CD8-positive, alpha-beta memory T cell (primary cell): ENCODE measurements at places on chromosomes 2 and 18.

GRCh38 chr2:184032983-184033382 is 565.3 kb upstream of the ZNF804A start:
- DNase-seq: no peak

- no peak for DNase-seq
Observed at GRCh38 chr2:9745153-9745899, 97.9 kb upstream of the TAF1B start.

DNA sequence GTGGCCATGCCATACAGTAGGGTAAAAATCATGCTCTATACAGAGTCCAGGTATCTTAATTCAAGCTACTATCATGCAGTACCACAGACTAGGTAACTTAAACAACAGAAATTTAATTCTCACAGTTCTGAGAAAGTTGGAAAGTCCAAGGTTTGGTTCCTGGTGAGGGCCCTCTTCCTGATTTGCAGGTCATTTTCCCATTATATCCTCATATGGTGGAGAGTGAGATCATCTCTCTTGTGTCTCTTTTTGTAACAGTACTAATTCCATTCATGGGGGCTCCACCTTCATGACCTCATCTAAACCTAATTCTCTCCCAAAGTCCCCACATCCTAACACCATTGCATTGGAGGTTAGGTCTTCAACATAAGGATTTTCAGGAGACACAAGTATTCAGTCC is 335.0 kb upstream of the ACVR2A start:
- no peak for DNase-seq

GRCh38 chr2:215697003-215697402 is 261.1 kb upstream of the FN1 start:
- DNase-seq: no peak

GRCh38 chr18:37282386-37283037 is 283.1 kb downstream of the CELF4 start:
- DNase-seq: no peak

GRCh38 chr2:237254911-237255578 is 158.9 kb downstream of the COL6A3 start:
- DNase-seq: no peak

- no peak for DNase-seq
Observed at GRCh38 chr2:201470821-201471731, 19.5 kb downstream of the STRADB start.

GRCh38 chr2:3396920-3397559 is 17.5 kb downstream of the TRAPPC12 start:
- DNase-seq: no peak

DNA sequence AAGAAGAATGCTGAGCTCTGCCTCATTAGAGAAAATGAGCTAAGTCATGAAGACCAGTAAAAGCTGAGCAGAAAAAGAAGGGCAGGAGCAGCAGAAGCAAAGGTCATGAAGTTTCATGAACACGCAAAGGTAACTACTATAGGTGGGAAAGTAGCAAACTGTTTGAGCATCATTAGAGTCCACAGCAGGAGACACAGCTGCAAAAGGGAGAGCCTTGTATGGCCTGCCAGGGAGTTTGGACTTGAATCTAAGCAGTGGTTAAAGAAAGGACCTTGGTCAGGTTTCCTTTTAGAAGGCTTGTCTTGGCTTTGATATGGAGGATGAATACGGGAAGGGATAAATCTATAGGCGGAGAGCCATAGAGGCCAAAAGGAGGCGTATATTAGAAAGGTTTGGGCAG is 34.0 kb downstream of the DAPL1 start:
- no peak for DNase-seq

GRCh38 chr2:108351889-108352288 is 25.9 kb upstream of the SULT1C4 start:
- DNase-seq: no peak

- no peak for DNase-seq
Observed at GRCh38 chr2:74391209-74391579, 11.1 kb upstream of the DCTN1 start.

GRCh38 chr2:174903264-174903556 is 102.0 kb downstream of the CHN1 start:
- no peak for DNase-seq

DNA sequence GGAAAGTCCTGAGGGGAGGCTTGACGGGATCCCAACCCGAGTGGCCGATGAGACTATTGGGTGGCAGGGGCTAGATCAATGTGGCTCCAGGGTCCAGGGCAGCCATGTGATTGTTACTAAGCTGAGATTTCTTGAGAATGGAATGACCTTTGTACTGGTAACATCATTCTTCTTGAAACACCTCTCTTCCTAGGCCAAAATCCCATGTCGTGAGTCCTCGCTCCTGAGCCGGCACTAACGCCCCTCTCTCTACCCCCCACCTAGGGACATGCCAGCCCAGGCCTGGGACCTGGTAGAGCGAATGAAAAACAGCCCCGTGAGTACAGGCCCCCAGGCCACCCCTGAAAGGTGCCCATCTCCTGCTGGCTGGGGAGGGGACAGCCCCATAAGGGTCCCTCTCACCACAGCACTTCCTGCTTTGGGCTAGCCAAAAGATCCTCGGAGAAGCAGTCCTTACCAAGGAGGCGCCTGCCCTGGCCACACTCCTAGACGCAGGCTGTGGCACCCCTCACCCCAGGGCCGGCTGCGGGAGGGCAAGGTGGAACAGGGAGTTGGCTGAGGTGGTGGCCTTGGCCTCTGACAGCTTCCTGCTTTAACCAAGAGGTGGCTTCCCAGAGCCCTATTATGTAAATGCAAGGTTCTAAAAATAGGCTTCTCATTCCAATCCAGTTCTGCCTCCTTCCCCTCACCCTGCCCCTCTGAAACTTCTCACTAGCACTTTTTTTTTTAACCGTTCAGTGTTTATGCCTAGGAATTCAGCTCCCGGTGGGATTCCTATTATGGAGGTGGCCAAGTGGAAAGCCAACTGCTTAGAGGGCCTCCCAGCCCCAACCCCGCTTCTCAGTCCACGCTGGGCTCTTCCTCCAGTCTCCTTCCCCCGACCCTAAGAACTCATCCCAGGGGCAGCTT is 126.6 kb upstream of the PPP1CB start:
- peak; percentile 45 for DNase-seq

- no peak for DNase-seq
Observed at GRCh38 chr18:22109535-22109934, 59.9 kb upstream of the GATA6 start.

DNA sequence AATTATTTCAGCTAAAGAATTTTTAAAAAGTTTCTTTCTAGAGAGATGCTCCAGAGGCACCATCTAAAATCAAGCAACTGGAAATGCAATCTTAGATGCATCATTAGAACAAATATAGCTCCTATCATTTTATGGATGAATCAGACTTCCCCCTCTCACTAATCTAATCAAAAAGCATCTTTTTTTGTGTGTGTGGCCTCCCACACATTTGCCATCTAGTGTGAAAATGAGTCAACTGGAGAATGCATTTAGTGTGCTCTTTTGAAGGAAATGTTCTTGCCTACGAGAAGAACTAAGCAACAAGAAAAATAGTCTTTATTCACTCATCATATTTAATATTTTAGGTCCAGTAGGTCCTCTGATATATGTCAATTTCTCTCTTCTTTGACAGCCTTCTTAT is 39.5 kb upstream of the FIGN start:
- DNase-seq: no peak

GRCh38 chr2:72983500-72984161 is 66.3 kb downstream of the EMX1 start:
- no peak for DNase-seq

GRCh38 chr2:101081375-101081907 is 69.7 kb downstream of the TBC1D8 start:
- DNase-seq: no peak

- no peak for DNase-seq
Observed at GRCh38 chr2:27967076-27967475, 76.5 kb downstream of the BABAM2 start.

- no peak for DNase-seq
Observed at GRCh38 chr2:213934560-213934959, 476.3 kb upstream of the VWC2L start.

- DNase-seq: no peak
Observed at GRCh38 chr18:58058720-58059119, 14.7 kb downstream of the NEDD4L start.

DNA sequence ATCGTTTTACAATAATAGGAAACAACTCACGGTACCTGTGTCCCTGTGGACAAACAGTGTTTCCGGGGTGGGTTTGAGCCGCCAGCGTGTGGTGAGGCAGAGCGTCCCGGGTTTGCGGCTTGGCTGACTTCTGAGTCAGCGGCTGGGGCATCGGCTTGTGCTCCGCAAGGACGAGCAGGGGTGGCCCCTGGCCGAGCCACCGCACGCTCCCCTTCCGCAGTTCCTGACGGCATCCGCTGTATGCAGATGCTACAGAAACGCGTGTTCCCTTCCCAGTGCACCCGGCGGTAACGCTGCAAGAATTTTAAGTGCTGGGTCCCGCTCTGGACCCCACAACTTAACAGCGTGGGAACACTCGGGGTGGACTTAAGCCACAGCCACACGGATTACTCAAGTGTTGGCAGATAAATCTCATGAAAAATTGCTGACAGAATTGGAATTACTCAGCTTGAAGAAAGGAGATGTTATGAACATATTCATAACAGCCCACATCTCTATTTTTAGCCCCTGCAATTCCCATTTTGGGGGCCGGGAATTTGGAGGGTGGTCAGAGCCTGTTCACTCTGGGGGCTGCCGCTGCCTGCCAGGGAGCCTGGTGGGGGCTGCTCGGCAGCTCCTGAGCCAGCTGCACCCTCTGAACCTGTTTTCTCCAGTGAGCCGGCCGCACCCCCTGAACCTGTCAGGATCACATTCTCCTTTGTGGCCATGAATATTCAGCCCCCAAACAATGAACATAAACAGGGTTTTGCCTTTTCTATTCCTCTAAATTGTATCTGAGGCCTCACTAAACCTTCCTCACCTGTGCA is 12.6 kb upstream of the KCNG2 start:
- DNase-seq: no peak

DNA sequence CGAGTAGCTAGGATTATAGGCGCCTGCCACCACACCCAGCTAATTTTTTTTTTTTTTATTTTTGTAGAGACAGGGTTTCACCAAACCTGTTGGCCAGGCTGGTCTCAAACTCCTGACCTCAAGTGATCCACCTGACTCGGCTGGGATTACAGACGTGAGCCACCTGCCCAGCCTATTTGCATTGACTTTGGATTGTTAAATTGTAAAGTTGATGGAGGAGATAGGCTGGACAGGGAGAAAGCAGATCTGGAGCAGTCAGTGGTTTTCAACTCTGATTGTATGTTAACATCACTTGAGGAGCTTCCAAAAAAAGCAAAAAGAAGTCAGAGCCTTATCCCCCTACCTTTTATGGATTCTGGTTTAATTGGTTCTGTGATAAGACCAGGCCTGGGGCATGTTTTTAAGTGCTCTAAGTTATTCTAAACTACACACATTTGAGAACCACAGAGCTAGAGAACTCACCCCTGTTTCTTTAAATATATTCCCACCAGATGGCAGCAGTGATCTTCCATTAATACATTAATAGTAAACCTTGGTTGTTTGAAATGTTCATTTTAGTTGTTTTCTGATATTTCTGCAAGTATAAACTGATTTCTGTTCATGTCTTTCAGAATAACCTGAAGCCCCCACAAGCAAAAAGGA is 7.5 kb downstream of the C2orf49 start:
- DNase-seq: no peak

DNA sequence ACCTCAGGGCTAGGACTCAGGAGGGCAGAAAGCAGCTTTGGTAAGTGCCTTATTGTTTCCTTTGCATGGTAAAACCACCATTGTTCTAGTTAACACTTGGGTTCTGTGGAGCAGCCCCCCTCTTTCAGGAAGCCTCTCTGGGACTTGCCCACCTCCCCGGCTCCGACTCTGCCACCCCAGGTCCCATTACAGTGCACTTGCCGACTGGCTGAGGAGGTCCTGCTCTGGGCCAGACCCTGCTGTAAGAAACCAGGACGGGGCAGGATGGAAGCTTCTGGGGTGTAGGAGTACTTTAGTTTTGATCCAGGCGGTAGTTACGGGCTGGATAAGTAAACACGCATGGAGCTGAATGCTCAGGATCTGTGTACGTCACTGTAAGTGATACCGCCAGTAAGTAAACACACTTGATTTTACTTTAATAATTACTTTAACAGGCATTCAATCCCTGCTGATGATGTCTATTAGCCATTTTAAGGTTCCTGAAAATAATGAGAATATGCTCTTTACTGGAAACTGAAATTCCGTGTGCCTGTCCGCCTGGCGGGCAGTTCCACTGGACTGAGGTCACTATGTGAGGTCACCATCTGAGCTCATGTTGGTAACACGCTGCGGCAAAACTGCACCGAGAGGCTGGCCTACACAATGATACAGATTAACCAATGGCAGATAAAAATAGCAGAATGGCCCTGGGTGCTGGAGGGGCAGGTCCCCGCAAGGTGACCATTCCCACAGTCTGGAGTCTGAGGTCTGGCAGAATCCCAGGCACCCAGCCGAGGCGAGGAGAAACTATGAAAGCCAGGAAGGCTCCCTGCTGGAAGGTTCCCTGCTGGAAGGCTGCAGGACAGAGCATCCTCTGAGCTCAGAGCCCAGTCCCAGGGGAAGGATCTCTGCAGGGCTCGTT is 25.2 kb downstream of the HS1BP3 start:
- DNase-seq: no peak

DNA sequence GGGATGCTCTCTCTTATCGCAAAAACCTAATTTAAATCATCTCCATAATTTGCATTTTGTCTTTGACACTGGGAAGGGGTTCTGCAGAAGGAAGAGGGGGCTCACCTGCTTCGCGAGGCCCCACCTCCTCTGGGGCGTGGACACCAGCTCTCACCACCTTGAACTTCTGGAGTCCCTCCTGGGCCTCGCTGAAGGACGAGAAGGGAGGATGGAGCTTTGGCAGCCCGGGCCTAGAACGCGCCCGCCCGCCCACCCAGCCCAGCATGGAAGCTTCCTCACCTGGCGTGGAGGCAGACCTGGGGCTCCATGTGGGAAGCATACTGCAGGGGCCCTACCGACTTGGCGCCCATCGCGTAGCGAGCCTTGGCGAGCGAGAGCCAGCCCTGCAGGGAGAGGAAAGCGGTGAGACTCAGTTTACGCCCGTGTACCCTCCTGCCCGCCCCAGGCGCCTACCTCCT is 1.1 kb upstream of the IMP4 start:
- no peak for DNase-seq

DNA sequence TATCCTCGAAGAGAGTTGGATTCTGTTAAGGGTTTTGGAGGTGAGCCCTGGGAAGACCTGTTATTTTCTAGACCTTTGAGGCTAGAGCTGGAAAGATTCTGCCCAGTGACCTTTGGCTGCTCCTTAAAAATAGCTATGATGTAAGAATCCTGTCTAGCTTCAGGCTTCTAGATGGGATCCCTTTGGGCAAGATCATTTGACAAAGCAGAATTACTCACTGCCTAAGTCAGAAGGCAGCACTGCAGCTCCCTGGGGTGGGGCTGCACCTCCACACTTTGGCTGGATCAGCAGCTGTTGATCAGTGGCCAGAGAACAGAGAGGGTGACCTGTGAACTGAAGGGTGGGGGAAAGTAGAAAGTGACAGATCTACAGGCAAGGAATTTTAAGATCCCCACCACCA is 103.8 kb downstream of the ASAP2 start:
- no peak for DNase-seq

DNA sequence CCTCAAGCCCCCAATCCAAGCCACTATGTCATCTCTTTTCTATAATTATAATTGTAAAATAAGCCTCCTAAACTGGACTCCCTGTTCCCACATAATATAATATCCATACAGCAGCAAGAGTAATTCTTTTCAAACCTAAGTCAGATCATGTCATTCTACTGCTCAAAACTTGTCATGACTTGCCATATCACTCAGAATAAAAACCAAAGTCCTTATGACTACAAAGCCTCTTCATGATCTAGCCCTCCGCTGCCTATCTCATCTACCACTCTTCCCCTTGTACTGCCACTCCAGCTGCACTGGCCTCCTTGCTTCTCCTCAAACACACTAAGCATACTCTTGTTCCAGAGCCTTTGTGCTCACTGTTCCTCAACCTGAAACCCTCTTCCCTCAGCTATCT is 69.9 kb downstream of the MEMO1 start:
- DNase-seq: no peak

GRCh38 chr18:2821695-2822094 is 25.1 kb upstream of the EMILIN2 start:
- no peak for DNase-seq
